ENCODE measurements at places on chromosomes 1 and 21.

- no peak for DNase-seq
Measured at GRCh38 chr1:242240077-242240476, 241.2 kb upstream of the MAP1LC3C start.

DNA sequence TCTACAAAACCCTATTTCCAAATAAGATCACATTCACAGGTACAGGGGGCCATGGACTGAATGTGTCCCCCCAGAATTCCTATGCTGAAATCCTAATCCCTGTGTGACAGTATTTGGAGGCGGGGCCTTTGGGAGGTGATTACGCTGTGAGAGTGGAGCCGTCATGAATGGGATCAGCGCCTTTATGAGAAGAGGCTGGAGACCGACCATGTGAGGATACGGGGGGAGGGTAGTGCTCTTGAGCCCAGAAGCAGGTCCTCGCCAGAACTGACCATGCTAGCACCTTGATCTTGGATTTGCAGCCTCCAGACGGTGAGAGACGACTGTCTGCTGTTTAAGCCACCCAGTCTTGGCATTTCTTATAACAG lies 23.8 kb upstream of the KIF26B start:
- DNase-seq = no peak

DNA sequence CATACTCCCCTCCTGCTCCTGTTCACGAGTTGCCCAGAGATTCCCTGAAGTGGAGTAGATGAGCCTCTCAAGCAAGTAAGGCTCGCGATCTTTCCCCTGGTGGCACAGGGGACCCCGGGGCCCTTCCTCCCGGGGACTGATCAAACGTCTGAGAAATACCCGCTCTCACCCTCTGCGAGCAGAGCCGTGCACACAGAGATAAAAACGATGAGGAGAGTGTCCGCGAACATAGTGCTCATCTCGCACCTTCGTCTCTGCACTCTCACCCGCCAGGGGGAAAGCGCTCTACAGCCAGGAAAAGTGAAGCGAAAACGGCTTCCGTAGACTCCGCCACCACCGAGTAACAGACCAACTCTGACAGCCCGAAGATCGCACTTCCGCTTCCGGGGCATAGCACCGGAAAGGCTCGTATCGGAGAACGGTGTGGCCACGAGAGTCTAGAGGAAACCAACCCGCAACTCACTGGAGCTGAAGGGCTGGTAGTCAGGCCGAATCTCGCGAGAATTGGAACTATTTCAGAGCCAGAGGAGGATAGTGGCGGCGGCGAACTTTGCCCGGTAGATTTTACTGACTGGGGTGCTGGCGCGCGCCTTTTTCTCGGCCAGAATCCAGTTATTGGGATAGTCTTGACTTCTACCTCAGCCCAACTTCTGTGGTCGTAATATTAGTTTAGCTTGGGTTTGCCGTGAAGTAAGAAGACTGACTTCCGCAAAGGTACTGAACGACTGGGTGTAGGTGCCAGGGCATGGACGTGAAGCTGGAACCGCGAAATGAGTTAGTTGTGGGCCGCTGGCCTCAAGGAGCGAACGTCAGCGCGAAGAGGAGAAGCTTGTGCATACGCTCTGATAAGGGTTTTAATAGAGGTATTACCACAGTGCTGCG lies at the start of gene TMCO1:
TSS of gene TMCO1 (minus strand) at position 356 of the 882 bp plus-strand sequence. CDS start at position 239, 117 bp downstream.
- DNase-seq = peak; percentile 99

- no peak for DNase-seq
Measured at GRCh38 chr21:31688603-31689368, 29.3 kb downstream of the SOD1 start.

- DNase-seq = no peak
Measured at GRCh38 chr21:26965907-26966581, 844 bp downstream of the ADAMTS5 start.

DNA sequence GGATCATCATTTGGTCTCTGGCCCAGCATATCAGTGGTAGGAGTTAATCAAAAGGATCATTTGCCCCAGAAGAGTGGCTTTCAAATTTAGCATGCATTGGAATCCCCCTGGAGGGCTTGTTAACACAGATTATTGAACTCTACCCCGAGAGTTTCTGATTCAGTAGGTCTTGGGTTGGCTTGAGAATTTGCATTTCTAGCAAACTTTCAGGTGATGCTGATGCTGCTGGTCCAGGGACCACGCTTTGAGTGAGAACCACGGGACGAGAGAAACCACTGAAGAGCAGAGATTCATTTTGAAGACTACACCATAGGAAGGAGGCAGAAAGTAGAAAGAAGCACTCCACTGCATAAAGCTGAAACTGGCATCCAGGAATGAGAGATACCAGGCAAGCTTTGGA lies 81.3 kb upstream of the DUSP10 start:
- no peak for DNase-seq

DNA sequence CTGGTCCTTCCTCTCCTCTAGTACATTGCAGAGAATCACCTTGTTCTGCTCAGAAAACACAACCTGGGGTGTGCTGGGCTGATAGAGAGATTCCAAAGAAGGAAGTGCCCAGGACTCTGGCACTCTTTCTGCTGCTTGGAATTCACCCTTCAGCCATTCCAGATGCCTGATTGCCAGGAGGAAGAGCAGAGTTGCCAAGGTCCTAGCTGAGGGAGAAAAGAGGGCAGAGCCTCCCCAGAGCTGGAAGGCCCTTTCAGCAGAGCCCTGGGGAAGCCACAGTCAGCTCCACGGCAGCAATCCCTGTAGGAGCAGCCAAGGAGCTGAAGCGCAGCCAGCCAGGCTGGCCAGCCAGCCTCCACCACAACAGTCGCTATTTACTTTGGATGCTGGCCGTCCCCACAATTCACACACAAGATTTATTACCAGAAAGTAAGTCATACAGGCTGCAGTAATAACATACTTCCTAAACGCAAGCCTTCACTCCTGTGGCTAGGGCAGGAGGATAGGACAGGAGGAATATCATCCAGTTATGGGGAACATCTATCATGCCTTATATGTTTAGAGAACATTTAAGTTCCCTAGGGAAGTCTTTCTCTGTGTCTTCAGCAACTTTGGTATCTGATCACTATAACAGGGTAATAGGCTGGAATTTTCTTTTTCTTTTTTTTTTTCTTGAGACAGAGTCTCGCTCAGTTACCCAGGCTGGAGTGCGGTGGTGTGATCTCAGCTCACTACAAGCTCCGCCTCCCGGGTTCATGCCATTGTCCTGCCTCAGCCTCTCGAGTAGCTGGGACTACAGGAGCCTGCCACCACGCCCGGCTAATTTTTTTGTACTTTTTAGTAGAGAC lies 36.6 kb upstream of the SLC44A3 start:
- DNase-seq = no peak

GRCh38 chr21:36959020-36959835 lies 7.2 kb downstream of the HLCS start:
- DNase-seq = no peak

DNA sequence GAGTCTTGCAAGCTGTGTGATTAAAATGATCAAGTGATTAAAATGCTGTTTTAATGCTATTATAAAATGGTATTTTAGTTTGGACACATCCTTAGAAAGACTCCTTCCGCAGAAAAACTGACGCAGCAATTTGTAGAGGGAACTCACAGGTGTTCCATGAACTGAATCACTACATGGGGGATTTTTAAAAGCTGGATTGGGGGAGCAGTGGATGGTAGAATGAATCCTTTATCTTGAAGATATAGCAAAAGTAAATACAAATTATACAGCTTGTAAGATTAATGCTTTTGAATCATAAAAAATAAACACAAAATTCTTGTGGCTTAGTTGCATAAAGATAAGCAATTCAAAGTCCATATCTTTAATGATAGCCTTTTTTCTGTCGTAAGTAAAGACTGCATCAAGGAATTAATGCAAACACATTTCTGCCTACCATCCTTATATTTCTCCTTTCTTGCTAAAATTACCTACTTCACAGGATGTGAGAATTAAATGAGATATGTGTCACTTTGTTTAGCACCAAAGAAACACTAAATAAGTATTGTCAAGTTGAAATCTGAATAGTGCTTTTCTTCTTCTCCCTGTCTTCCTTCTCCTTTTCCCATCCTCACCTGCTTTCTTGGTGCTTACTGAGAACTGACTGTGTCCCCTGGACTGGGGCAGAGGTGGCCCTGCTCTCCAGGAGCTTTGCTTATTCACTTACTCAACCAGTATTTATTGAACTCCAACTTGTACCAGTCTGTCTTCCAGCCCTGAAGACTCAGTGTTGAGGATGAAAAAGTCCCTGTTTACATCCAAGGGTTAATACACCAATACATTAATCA lies 61.5 kb upstream of the F3 start:
- no peak for DNase-seq
